Vagina (tissue), 2 donors: ENCODE measurements at places on chromosomes 5 and 9.
A peak's percentile ranks its signal among the peaks of the same experiment; 100 is the strongest.

DNA sequence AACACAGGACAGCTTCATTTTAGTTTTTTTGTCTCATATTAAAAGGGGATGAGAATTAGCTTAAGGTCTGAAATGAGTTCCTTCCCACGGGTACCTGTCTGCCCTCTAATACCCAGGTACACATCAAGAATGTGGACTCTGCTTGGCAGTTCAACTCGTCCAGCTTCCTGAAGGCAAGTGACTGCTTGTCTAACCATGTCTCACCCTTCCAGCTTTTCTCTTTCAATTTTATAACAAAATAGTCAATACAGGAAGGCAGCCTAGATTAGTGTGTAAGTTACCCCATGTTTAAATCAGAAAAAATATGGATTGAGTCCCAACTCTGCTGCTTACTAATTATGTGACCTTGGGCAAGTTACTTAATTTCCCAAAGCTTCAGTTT lies 50.5 kb upstream of the C5orf46 start:
- no peak for DNase-seq

- DNase-seq, result no peak
These were observed 23.0 kb downstream of the INIP start for GRCh38 chr9:112694706-112695555.

GRCh38 chr9:21983561-21983935 lies 10.6 kb downstream of the CDKN2A start:
- DNase-seq, result no peak

- DNase-seq, result no peak
These were observed 6.9 kb downstream of the ANXA6 start for GRCh38 chr5:151150471-151151262.

DNA sequence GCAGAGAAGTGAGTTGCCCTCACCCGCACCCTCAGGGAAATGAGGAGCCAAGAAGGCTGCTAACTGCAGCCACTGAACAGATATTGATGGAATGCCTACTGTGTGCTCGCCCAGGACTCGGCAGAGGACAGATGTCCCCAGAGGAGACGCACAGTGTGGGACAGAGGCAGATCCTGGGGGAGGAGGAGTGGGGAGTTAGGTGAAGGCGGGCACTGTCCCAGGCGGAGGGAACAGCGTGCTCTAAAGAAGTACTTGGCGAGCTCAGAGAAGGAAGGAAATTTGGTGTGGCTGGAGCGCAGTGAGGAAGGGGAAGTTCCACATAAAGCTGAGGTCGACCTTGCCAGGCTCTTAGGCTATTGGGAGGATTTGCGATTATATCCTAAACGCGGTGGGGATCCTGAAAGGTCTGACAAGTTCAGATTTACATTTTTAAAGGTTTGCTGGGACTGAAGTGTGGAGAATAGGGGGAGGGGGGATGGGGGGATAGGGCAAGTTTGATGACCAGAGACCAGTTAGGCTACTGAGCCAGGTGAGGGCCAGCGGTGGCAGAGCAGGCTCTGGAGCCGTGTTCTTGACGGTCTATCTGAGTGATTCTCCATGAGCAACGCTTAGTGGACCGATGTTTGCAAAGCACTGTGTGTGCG lies 23.6 kb upstream of the CERCAM start:
- no peak for DNase-seq

DNA sequence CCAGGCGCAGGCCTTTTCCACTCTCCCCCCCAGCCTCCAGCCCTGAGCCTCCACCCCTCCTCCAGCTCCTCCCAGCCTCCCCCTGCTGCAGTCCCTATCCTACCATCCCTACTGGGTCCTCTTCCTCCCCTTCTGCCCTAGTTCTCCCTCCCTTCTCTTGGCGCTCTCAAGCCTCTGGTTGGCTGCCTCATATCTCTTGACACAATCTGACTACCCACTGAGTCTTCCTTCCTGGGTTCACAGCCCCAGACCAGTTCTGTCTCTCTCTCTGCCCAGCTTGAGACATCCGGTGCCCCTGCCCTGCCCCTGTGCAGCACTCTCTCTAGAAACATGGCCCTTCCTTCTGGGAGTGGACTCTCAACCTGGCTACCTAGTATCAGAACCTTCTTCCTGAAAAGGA lies 76.2 kb downstream of the TSPAN17 start:
- no peak for DNase-seq

- DNase-seq, result no peak
These were observed 31.6 kb upstream of the ENHO start for GRCh38 chr9:34554211-34555001.

- no peak for DNase-seq
These were observed 53.8 kb upstream of the SNCAIP start for GRCh38 chr5:122258241-122258640.

DNA sequence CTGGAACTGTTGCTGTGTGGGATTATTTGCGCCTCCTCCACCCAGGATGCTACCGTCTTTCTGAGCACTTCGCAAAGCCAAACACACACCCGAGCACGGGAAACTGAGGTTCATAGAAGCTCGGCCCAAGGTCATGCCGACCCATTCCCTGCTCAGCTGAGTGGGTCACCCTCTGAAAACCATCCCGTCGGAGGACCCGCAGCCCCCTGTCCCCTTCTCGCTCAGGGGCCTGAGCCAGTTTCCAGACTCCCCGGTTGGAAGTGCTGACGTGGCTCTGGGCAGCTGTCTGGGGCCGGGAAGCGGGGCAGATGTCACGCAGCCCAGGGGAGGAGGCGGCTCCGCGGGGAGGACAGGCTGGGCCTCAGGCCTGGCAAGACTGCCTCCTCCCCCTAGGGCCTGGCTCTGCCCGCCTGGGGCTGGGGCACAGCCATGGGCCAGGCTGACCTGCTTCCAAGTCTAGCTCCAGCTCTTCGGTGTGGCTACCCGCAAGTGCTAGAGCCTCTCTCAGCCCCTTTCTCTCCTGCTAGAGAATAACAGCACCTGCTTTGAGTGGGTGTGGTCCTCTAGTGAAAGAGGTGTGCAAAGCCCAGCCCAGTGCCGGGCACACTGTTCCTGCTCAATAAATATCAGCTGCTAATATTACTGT lies 9.9 kb upstream of the CXXC5 start:
- peak; percentile 89 for DNase-seq

DNA sequence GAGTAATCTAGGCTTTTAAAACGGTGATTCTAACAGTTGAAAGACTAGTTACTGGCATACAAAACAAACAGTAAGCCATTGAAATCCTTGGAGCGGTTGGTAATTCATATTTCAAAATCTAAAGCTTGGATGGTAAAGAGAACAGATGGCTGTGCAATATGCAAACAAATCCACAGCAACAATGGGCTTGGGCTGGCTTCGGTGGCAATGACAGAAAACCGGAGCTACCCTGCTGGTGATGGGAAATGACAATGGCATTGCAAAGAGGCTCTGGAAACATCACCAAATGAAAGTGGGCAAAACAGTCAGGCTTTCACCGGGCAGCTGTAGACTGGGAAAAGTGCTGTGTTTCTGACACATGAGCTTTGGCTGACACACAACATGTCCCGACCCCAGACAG lies 42.2 kb downstream of the MED27 start:
- DNase-seq, result no peak

DNA sequence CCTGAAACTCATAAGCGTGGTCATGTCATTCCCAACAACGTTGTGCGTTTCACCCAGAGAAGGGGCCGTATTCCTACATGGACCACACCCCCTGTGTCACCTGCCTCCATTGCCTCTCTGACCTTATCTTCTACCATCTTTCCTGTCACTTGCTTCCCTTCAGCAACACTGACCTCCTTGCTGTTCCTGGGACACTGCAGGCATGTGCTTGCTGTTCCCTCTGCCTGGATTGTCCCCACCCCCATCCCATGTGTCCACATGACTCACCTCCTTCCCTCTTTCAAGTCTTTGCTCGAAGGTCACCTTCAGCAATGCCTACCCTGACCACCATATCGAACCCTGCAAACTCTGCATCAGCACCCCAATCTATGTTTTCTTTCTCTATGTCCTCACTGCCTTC lies 133.2 kb upstream of the ZNF618 start:
- DNase-seq, result no peak

GRCh38 chr5:39503155-39503554 lies 78.4 kb upstream of the DAB2 start:
- DNase-seq, result no peak

DNA sequence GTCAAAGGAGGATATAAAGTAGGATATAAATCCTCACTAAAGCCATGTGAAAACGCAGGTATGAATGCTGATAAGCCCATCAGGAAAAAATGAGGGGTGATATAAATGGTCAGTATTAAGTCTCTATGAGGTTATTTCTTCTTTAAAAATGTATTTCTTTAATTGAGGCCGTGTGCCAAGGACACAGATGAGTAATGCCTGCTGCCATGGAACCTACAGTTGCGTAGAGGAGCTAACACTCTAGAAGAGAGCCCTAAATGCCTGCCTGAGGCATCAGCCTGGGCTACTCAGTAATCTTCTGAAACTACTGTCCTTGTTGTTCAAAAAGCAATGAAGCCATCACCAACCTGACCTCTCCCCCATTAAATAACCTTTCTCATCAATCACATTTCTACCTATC lies 84.9 kb downstream of the KLHL3 start:
- DNase-seq, result no peak

DNA sequence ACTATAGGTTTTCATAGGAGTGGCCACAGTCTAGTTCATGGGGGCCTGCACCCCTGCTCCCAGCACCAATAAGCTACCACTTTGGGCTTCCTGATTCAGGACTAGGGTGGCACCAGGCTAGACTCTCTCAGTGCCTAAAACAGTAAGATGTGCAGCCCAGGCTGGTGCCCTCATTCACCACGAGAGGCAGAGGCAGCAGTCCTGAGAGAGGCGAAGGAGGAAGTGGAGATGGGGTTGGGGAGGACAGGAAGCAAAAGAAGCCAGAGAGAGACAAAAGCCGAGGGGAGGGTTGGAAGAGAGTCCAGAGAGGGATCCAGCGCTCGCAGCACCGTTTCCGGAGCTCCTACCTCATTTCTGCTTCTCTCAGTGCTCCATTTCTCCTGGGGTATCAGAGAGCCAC lies 180.9 kb downstream of the MED10 start:
- DNase-seq, result no peak

- peak; percentile 20 for DNase-seq
These were observed 323.0 kb upstream of the IRX4 start for GRCh38 chr5:2205596-2206226.

DNA sequence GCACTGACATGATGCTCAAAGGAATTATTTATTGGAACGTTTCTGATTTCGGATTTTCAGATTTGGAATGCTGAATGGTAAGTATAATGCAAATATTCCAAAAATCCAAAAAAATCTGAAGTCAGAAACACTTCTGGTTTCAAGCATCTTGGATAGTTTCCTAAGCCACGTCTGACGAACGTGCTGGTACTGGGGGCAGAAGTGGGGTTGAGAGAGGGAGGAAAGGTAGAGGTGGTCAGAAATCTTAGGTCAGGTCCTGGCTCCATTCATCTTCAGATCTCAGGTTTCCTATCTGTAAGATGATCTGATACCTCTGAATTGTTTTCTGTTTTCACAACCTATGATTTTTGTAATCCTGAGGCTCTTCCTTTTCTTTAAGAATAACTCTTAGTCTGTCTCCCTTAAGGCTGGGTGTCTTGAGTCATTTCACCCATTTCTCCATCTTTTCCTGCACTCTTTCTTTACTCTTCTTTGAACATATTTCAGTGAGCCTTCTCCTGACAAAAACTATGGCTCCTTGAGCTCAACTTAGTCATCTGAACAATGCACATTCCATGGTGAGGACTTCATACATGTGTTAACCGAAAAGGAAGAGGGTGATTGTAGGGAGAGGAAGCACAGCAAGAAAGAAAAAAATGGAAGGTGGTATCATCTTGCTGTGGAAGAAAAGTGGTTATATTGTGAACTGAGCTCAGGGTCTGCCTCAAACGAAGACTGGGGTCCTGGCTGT lies 3.3 kb downstream of the SGCD start:
- no peak for DNase-seq

- no peak for DNase-seq
These were observed 21.4 kb downstream of the FREM1 start for GRCh38 chr9:14888875-14889274.

GRCh38 chr5:79691007-79691406 lies 1.4 kb downstream of the CMYA5 start:
- DNase-seq, result no peak

DNA sequence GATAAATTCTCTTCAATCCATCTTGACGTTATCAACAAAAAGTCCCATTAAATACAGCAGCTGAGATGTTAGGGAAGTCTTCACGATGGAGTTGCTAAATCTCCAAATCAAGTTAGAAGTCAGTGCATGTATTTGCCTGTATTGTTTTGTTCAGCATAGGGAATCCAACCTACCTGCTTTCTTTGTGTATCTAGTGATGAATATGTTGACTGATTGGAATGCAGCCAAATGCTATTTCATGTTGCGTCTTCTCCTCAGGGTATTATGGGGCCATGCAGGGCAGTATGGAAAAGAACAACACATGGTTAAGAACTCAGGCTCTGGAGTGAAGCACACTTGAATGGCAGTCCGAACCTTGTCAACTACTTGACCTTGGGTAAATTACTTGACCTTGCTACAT lies 529.5 kb upstream of the ZNF462 start:
- DNase-seq, result no peak

GRCh38 chr5:156359476-156359875 lies 32.5 kb downstream of the SGCD start:
- DNase-seq, result no peak

GRCh38 chr9:86624630-86625029 lies 270.4 kb upstream of the TUT7 start:
- DNase-seq, result no peak

DNA sequence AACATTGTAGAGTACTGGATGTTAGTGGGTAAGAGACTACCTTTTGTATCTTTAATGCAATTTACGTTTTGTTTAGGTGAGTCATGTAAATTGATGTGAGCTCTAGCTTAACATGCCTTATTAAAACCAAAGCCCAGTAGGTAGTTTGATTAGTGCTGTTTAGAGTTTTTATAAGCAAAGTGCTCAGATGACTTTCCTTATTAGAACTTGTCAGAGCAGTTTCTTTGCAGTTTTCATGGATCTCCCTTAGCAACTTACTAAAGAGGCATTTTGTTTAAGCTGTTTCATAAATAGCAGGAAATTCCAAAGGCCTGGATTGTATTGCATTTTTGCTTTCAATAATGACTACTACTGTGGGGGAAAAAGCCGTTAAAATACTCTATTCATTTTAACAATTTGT lies 14.5 kb downstream of the ZSWIM6 start:
- DNase-seq, result no peak
